NCI-H1694 (cell line): ENCODE measurements at places on chromosomes 13 and 19.

- DNase-seq, result no peak
Observed at GRCh38 chr13:23159760-23160637, 20.8 kb upstream of the SGCG start.

DNA sequence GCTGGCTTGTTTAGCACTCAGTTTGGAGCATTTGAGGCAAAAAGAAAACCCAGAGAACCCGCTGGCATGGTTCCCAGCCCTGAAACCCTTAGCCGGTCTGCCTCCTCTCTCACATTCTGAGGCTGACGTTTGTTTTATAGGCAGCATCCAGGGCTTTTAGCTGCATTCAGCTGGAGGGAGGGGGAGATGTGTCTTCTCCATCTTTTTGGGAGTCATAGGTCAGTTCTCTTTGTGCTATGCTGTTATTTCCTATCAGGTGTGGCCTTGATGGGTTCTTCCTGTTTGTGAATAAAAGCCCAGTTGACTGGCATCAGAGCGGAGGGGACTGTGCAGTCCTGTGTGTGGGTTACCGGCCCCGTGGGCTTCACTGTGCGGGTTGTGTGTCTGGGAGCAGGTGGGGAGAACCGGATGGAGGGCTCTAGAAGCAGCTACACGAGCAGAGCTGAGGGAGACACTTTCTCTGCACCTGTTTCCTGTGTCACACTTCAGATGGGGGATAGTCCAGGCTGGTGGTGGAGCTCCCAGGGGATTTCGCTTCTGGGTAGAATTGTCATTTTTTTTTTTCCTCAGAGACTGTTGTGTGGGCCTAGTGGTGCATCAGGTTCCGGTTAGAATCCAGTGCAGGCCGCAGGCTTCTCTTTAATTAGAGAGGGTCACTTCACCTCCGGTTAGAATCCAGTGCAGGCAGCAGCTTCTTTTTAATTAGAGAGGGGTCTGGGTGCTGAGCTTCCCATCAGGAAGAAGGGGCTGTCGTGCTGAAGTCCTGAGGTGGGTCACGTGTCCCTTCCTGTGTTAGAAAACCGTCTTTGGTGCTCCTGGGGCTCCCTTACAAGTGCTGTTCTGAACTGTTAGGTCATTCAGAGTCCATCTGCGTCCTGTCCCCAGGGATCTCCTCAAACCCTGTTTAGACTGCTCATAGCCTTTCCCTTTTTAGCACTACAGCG lies 69.6 kb downstream of the ARHGEF7 start:
- DNase-seq, result no peak

GRCh38 chr19:45629704-45630103 lies 9.5 kb downstream of the EML2 start:
- no peak for DNase-seq

- DNase-seq, result no peak
Observed at GRCh38 chr13:112900691-112901091, 68.3 kb upstream of the MCF2L start.

DNA sequence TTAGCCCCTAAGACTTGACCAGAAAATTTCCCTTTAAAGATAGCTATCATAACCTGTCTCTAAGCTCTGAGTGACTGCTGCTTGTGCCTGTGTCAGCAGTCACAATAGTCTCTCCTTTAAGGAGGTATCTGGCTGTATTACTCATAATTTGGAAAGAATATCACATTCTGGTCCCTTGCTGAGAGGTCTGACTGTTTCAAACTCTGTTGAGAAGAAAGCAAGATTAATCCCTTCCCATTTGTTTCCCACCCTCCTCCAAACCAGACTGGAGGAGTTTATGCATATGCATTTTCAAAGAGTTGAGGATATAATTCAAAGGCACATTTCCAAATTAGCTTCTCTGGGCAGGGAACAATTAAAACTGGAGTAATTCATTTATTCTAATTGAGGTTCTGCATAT lies 2.3 kb downstream of the HTR2A start:
- no peak for DNase-seq

GRCh38 chr13:36769126-36769525 lies 49.9 kb upstream of the RFXAP start:
- no peak for DNase-seq

DNA sequence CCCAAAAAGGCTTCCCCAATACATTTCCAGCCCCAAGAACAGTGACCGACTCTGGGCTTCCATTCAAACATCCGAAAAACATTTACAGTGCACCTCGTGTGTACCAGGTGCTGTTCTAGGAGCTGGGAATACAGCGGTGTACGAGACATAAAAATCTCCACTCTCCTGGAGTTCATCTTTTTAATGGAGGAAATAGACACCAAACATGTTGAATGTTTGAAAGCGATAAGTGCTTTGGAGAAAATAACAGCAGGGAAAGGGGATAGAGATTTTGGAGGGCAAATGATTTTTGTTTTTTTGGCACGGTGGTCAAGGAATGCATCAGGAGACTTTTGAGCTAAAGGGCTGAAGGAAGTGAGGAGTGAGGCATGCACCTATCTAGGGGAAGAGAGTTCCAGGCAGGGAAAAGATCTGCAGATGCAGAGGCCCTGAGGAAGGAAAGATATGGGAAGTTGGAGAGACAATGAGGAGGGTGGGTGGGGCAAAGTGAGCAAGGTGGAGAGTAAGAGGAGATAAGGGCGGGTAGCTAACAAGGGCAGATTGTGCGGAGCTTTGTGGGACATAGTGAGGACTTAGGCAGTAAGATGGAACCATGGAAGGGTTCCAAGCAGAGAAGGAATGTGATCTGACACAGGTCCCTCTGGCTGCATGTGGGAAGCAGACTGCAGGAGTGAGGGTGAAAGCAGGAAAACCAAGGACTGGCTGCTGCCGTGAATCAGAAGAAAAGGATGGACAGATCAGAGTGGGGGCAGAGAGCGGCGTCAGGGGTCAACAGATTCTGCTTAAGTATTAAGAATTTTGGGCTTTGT lies 703 bp upstream of the FBL start:
- no peak for DNase-seq
